RCC 7860 (cell line): ENCODE measurements at places on chromosomes 12 and 14.

DNA sequence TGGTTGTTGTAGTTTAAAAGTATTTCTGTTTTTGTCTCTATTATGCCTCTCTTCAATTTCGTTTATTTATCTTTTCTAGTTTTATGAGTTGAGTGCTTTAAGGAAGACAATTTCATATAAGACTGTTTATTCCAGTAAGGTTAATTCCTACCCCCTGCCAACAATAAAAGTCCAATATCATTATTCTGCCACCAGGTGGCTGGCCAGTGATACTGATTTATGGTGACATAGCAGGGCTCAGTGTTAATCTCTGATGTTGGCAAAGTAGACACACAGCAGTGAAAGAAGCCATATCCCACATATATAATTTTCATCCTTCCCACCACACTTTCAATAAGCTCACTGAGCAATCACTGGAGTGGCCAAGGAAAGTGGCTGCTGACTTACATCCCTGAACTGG, 69.0 kb upstream of the BMP4 start:
- no peak for DNase-seq

DNA sequence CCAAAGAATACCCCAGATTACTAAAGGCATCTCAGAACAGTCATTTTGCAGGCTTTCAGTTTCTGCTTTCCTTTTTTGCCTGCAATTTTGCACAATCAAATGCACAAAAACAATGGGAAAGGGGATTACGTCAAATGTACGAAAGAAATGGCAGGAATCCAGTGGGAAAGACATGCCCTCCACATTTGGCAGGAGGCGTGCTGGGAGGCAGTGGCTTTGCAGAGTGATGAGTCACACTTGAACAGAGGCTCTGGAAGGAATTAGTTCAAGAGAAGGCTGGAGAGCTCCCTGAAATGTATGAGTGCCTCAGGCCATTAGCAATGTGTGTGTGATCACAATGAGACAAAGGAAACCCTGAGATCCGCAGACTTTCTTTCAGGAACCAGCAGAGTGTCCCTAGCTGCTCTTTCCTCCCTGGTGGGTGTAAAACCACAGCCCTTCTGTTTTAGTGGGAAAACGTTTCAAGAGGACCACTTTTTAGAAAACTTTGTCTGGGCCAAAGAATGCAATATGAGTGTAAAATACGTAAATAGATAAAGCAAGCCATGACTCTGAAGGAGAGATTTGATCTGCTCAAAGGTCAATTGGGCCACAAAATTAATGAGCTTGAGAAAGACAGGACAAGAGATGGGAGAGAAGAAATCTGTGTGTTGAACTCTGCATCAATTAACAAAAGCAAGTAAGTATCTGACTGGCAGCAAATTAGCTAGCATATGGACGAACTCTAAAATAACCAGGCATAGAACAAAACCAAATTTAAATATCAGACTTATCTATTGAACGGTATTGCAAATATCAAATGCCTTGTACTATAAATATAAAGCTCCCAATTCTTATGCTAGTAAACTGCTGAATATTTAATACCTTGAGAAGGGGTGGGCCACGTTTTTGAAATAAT, 155.4 kb upstream of the PDE3A start:
- peak; percentile 62 for DNase-seq

- no peak for DNase-seq
Observed at GRCh38 chr14:83300476-83301064, 1766.9 kb upstream of the SEL1L start.

- no peak for DNase-seq
Observed at GRCh38 chr14:74983343-74983742, 19.4 kb upstream of the EIF2B2 start.

- DNase-seq = no peak
Observed at GRCh38 chr12:52633383-52633782, 15.0 kb upstream of the KRT73 start.

GRCh38 chr14:68376067-68376779, 416.6 kb downstream of the ZFP36L1 start:
- no peak for DNase-seq

- no peak for DNase-seq
Observed at GRCh38 chr12:2634471-2634870, 160.3 kb upstream of the FKBP4 start.

GRCh38 chr14:34174973-34175372, 224.1 kb upstream of the EGLN3 start:
- no peak for DNase-seq

DNA sequence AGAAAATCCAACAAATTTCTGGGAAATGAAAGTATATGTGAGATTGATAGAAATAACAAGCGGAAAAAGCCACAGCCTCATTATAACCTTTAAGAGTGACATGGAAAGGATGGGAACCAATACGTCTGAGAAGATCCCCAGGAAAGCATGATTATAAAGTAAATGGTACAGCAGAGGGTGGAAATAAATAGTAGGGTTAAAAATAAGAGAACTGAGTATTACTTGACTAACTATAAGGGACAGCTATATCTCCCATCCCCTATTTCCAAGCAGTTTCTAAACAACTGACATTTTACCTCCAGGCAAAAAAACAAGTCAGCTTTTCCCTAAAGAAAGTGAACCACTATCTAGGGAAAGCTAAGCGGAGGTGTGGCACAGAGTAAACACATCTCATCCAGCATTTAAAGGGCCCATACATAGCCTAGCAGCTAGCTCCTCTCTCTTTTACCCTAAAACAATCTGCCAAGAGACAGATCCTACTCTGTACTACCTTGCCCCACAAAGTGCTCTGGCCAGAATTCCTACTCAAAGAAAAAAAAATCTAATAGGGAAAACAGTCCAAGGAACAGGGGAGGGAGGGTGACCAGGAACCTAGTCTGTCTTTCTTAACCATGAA, 11.2 kb downstream of the OSBPL8 start:
- DNase-seq = no peak

- no peak for DNase-seq
Observed at GRCh38 chr12:22967171-22967570, 342.2 kb downstream of the ETNK1 start.

DNA sequence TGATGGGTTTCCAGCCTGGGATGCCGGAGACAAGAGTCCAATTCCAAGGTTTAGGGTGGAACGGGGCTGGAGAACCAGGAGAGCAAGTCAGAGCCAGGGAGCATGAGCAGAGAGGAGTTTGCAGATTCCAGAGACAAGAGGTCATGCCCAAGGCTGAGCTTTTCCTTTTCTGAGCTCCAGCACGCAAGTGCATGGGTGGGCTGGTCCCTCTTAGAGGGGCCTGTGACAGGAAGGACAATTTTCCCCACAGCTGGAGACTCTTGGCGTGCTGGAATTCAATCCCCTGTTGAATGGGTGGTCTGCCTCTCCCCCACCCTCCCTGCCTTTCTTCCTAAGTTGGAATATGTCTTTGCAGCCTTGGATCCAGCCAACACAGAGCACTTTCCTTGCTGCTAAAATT, 431.9 kb downstream of the BCL11B start:
- no peak for DNase-seq
